ENCODE measurements at places on chromosomes 6 and 20. TPM values are rescaled to one million over a fixed set of nuclear protein-coding genes. Genes with fewer than 3 reads are reported as not detected.

The MAS1 gene
- 0.12 TPM for total RNA-seq

The NTSR1 gene
- total RNA-seq, result not detected

The TREML2 gene
- 0.62 TPM for total RNA-seq

The SLC22A1 gene
- 2.8 TPM for total RNA-seq

The KCNB1 gene
- 0.65 TPM for total RNA-seq

The TNXB gene
- total RNA-seq, result 441 TPM

The ADTRP gene
- total RNA-seq, result 1.2 TPM

The SIGLEC1 gene
- 16.8 TPM for total RNA-seq

The COL12A1 gene
- 214 TPM for total RNA-seq

The TEAD3 gene
- total RNA-seq, result 43.5 TPM

The CRISP1 gene
- total RNA-seq, result not detected

The MYT1 gene
- total RNA-seq, result not detected

The HRH3 gene
- total RNA-seq, result not detected

The HLA-G gene
- 1.3 TPM for total RNA-seq

All from aorta (tissue), 5 donors.